NCI-H1092 treated with DMSO at 0.1 percent for 48 hours (cell line): ENCODE measurements at places on chromosomes 1 and 21.
A peak's percentile ranks its signal among the peaks of the same experiment; 100 is the strongest.

GRCh38 chr21:45416620-45417019, 11.7 kb downstream of the COL18A1 start:
- no peak for DNase-seq

DNA sequence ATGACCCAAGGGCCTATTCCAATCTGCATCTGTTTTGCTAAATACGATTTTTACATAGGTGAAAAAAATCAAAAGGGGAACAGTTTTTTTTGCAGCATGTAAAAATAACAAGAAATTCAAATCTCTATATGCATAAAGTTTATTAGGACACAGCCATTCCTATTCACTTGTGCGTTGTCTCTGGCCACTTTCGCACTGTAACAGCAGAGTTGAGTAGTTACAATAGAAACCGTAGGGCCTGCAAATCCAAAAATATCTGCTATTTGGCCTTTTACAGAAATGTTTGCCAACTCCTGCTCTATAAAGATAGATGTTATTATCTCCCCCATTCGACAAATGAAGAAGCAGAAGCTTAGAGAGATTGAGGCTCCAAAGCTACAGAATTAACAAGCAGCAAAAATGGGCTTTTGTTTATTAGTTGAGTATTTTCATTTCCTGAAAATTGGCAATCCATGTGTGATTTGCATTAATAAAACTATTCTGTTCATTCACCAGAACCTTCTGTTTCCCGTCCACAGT, 5.5 kb downstream of the DYNLT5 start:
- no peak for DNase-seq

- DNase-seq, result no peak
These were observed 42.7 kb upstream of the ADARB1 start for GRCh38 chr21:45031571-45032191.

GRCh38 chr1:246566813-246567645, 773 bp downstream of the CNST start:
- DNase-seq, result peak; percentile 14
